ENCODE measurements at places on chromosomes 16 and 17.

- no peak for DNase-seq
Observed at GRCh38 chr16:57262841-57263540, 17.9 kb downstream of the ARL2BP start.

- no peak for DNase-seq
Observed at GRCh38 chr16:23371368-23371767, 69.3 kb downstream of the SCNN1B start.

- no peak for DNase-seq
Observed at GRCh38 chr16:52581530-52581929, 34.6 kb upstream of the TOX3 start.

- DNase-seq, result no peak
Observed at GRCh38 chr16:9012848-9013507, 49.3 kb upstream of the USP7 start.

- DNase-seq, result no peak
Observed at GRCh38 chr17:43581613-43582012, 35.5 kb upstream of the ETV4 start.
